ENCODE measurements at places on chromosomes 1 and 21.
A peak's percentile ranks its signal among the peaks of the same experiment; 100 is the strongest.

DNA sequence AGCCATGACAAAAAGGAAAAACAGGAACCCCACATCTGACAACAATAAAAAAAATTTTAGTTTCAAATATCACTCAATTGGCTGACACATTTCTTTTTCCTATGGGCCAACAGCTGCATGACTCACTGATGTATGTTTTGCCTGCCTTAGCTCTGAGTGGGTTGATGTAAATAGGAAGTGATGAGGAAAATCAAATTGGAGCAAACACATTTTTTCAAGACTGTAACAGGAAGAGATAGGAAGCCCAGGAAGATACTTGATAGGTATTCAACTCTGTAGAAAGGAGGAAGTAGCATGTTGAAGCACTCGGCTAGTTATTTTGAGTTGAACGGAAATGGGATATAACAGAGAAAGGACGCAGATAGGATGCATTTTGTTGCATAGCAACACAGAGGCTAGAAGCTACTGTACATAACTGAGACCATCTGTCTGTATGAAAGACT is 168.0 kb upstream of the NR5A2 start:
- H3K27me3 ChIP-seq, result peaks cover 9% of the 10 kb centered on the region
- H3K27ac ChIP-seq, result no peak overlapping the region
- H3K36me3 ChIP-seq, result no peaks in the 10 kb centered on the region

DNA sequence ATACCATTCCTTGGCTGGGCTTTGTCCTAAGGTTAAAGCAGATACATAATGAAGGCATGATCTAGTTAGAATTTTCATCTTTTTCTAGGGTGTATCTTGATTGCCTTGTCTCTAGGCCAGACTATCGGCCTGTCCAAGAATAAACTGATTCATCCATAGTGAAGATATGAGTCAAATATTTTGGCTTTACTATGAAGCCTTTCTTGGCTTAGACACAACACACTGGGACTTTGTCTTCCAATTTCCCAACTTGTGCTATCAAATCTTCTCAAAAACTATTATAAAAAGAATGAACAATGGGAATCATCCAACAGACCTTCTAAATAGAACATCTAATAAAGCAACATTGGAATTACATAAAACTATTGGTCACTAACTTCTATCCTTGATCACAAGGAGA is 64.8 kb downstream of the WARS2 start:
- H3K4me1 ChIP-seq, result no peaks in the 10 kb centered on the region
- H3K27ac ChIP-seq, result no peak overlapping the region
- H3K36me3 ChIP-seq, result peaks cover 7% of the 10 kb centered on the region
- no peak overlapping the region for H3K4me3 ChIP-seq

- H3K4me1 ChIP-seq, result no peaks in the 10 kb centered on the region
- DNase-seq, result no peak
- H3K36me3 ChIP-seq, result no peaks in the 10 kb centered on the region
Observed at GRCh38 chr1:20602851-20603450, 14.1 kb downstream of the CDA start.

DNA sequence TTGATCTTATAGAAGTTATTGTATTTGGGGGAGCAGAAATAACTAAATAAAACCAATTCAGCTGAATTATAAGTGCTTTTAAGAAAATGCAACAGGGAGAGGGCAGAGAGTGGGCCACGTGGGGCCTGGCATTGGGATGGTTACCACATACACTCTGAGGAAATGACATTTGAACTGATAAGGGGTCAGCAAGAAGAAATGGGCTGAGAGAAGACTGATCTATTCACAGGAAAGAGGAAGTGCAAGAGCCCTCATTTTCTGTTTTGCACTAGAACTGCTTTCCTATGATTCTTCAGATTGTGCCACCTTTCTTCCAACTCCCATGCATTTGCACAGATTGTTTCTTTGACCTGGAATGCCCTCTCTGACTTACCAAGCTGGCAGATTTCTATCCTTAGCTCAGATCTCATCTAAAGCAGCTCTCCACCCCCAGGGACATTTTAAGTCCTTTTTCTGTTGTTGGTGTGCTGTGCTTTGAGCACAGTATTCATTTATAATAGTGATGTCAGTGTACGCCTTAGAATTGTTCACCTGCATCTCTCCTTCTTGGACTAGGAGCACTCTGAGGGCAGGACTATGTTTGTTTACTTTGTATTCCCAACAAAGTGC is 115.9 kb downstream of the FGGY start:
- no peak for DNase-seq
- H3K4me3 ChIP-seq, result no peak overlapping the region
- no peak overlapping the region for H3K27ac ChIP-seq
- no peaks in the 10 kb centered on the region for H3K36me3 ChIP-seq

- DNase-seq, result no peak
- H3K36me3 ChIP-seq, result peaks cover 33% of the 10 kb centered on the region
- H3K4me3 ChIP-seq, result no peak overlapping the region
Observed at GRCh38 chr1:8739377-8739776, 78.1 kb downstream of the RERE start.

- no peaks in the 10 kb centered on the region for H3K27me3 ChIP-seq
- peak; percentile 99 for DNase-seq
- peaks cover 17% of the 10 kb centered on the region for H3K36me3 ChIP-seq
Observed at GRCh38 chr1:153922972-153923925, at the start of gene GATAD2B. GATAD2B (minus strand) TSS chr1:153922972; CDS start chr1:153828347, 94,625 bp downstream.

DNA sequence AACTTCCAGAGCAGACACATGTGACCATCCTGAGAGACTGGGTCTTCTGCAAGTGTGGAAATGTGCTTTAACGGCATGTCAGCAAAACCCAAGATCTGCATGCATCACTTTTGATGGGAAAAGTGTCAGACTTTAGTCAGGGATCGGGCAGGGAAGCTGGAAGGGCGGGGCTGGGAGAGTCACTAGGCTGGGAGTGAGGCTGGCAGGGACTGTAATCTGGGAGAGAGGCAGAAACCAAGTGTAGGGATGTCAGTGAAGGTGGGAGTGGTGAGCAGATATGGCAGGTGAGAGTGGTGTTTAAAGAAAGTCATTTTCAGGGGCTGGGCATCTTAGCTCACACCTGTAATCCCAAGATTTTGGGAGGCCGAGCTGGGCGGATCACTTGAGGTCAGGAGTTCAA is 11.3 kb downstream of the CDA start:
- no peaks in the 10 kb centered on the region for H3K4me1 ChIP-seq
- peaks cover 10% of the 10 kb centered on the region for H3K27me3 ChIP-seq
- no peak overlapping the region for H3K27ac ChIP-seq
- DNase-seq, result no peak

- no peak for DNase-seq
- H3K27ac ChIP-seq, result no peak overlapping the region
- no peaks in the 10 kb centered on the region for H3K27me3 ChIP-seq
- H3K36me3 ChIP-seq, result no peaks in the 10 kb centered on the region
- no peak overlapping the region for H3K4me3 ChIP-seq
Observed at GRCh38 chr1:79281442-79281841, 274.9 kb upstream of the ADGRL4 start.

GRCh38 chr1:94919241-94920030 is 7.5 kb downstream of the CNN3 start:
- peaks cover 18% of the 10 kb centered on the region for H3K27me3 ChIP-seq
- peaks cover 2% of the 10 kb centered on the region for H3K4me1 ChIP-seq
- no peaks in the 10 kb centered on the region for H3K36me3 ChIP-seq
- no peak for DNase-seq
- H3K27ac ChIP-seq, result no peak overlapping the region

GRCh38 chr1:35666216-35666615 is 24.9 kb upstream of the PSMB2 start:
- no peaks in the 10 kb centered on the region for H3K4me1 ChIP-seq
- no peaks in the 10 kb centered on the region for H3K36me3 ChIP-seq
- H3K27ac ChIP-seq, result no peak overlapping the region
- no peak for DNase-seq

GRCh38 chr1:6984536-6984935 is 199.3 kb downstream of the CAMTA1 start:
- no peaks in the 10 kb centered on the region for H3K4me1 ChIP-seq
- H3K27ac ChIP-seq, result no peak overlapping the region
- no peaks in the 10 kb centered on the region for H3K36me3 ChIP-seq
- no peak for DNase-seq
- H3K27me3 ChIP-seq, result no peaks in the 10 kb centered on the region

GRCh38 chr21:45643021-45643980 is at the start of gene PCBP3:
PCBP3 (plus strand) TSS chr21:45643725; CDS start chr21:45850086, 206,361 bp downstream.
- H3K36me3 ChIP-seq, result no peaks in the 10 kb centered on the region
- peak within 1 kb of the TSS; percentile 78 for H3K4me3 ChIP-seq
- no peak within 1 kb of the TSS for H3K27ac ChIP-seq

GRCh38 chr1:228861832-228862180 is 126.5 kb downstream of the RHOU start:
- no peak overlapping the region for H3K27ac ChIP-seq
- peaks cover 14% of the 10 kb centered on the region for H3K4me1 ChIP-seq
- no peak for DNase-seq
- H3K4me3 ChIP-seq, result no peak overlapping the region
- peaks cover 18% of the 10 kb centered on the region for H3K27me3 ChIP-seq

GRCh38 chr1:34852677-34853217 is 6.8 kb downstream of the SMIM12 start:
- DNase-seq, result peak; percentile 88
- H3K4me1 ChIP-seq, result peaks cover 11% of the 10 kb centered on the region
- H3K36me3 ChIP-seq, result peaks cover 59% of the 10 kb centered on the region

All from activated T-helper 2 cell treated with anti-CD3 and anti-CD28 coated beads, Interferon-gamma antibody, Interleukin-2, Interleukin-4, amounts not matched to agents 10 μg/mL and 5 μg/mL and 100 μg/mL, durations not matched to agents 14 hours and 24 hours and 36 hours (primary cell).